Effector CD8-positive, alpha-beta T cell (primary cell): ENCODE measurements at places on chromosomes 11 and 22.

GRCh38 chr11:48049036-48049435 is 68.7 kb downstream of the PTPRJ start:
- DNase-seq: no peak

DNA sequence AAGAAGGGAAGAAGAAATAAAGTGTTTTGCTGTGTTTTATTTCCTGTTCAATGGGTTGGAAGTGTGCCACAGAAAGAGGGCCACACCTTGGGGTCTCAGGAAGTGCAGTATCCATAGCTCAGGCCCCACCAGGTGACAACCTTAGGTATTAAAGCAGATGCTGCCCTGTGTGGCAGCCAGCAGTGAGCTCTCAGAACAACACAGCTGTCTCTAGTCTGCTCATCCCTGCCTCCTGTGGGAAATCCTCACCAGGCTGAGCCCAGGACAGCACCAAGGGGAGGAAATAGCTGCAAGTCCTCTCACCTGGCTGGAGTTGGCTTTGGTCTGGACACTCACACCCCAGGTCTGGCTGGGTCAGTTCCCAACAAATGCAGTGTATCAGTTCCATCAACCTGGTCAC is 25.1 kb downstream of the ARL14EP start:
- DNase-seq: no peak

DNA sequence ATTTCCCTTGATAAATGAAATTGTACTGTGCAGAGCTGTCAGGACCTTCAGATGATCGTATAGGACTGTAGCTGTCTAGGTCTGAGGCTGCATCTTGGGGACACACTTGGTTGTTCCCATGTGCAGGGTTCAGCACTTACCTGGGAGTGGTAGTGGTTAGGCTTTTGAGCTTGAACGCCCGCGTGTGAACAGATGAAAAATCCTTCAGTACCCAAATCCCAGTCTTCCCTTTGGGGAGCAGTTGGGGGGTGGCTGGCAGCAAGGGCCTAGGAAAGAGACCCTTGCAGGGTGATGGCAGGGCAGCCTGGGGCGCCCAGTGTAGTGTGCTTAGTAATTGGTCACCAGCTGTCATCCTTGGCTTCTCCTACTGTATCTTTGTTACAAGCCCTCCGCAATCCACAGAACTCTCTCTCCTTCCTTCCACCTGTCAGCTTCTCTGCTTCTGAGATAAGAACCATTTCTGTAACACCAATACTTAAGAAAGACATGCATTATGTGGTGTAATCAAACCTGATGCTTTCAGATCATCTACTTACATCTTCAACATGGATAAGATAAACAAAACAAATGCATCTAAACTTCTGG is 64.6 kb downstream of the MORC2 start:
- no peak for DNase-seq

- no peak for DNase-seq
Measured at GRCh38 chr11:14095882-14096281, 133.4 kb downstream of the SPON1 start.

DNA sequence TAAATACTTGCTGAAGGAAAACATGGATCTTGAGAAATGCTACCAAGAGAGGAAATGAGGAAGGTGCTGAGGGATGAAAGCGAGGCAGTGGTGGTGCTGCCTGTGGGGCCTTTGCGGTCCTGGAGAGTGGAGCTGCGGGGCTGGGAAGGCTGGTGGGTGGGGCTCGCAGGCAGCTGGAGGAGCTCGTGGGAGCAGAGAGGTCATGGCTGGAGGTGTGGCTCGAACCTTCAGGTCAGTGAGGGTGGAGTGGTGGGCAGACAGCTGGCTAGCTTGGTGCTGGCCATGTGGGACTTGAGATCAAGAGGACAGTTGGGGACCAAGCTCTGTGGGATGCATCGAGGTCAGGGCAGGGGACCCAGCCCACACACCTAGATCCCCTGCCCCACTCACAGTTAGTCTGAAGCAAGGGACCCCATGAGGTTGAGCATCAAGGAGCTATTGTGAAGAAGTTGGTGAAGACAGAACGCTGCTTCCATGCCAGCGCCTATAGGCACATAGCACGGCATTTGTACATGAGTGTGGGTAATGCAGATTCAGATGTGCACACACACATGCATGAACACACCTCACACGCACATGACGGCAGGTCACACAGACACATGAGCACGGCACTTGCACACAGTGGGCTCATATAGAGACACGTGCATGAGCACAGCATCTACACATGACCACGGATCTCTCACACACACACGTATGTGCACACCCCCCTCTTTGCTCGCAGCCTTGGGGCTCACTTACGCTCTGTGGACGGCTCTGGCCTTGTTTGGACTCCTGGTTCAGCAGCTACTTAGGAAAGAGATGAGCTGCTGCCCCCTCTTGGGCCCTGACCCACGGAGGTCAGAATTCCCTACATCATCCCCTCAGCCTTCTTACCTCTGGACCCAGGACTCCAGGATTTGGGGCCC is 30.4 kb downstream of the SHANK3 start:
- DNase-seq: no peak

- DNase-seq: no peak
Measured at GRCh38 chr11:120660024-120660565, 148.5 kb downstream of the GRIK4 start.

GRCh38 chr22:40190501-40190900 is 12.8 kb downstream of the TNRC6B start:
- no peak for DNase-seq

DNA sequence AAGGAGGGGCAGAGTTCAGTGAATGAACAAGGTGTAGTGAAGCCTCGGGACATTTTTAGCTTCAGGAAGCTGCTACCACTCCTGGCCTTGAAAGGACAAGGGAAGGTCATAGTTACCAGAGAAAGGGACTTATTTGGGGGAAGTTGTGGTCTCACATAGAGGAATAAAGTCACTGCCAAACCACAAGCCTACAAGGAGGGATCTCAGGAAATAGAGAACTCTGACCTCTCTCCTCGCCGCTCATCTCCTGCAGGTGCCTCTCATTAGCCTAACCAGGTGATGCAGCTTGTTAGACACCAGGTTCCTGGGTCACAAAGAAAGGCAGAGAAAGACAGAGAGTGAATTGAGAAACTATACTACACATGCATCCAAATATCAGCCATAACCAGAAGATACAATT is 14.3 kb upstream of the TOLLIP start:
- DNase-seq: no peak

DNA sequence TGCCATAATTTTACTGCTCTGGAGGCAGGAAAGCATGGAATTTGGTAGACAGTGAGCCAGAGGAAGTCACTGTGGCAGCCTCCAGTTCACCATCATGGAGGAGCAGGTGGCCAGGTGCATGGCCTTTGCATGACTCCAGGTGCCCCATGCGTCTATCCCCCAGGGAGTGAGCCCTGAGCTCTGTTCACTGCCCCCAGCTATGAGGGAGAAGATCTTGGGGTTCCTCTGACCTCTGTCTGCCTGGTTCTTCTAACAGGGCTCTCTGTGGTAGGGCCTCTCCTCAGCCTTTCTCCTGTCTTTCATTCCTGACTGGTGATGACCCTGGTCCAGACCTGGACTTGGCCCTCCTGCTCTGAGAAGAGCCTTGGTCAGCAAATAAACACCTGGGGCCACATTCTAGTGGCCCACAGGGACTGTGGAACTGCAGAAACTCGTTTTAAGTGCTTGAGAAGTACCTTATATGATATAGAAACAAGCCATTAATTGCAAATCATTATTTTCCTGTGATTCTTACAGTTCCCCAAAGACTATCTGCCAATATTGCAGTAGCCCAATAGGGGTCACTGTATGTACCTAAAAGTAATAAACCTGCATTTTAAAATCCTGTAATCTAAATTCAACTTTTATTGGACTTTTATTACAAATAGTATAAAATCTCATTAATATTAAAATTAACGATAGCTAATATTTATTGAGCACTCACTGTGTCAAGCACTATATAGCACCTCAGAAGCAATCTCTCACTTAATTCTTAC is 120.0 kb upstream of the SYT13 start:
- no peak for DNase-seq

- DNase-seq: no peak
Measured at GRCh38 chr11:109374441-109374840, 47.5 kb upstream of the C11orf87 start.

DNA sequence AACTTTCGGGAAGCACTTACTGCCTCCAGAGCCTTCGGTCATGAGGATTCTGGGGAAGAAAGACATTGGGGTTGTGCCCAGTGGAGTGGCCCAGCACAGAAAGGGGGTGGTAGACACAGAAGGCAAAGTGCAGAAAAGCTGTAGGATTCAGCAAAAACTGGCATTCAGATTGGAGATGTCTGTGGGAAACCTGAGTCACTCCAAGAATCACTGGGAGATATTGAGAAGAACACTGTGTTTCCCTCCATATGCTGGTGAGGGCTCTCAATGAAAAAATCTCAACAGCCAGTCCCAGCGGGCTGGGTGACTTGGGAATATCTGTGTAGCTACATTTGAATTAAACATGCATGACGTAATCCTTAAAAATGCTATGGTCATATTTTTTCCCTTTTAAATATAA is 61.2 kb upstream of the RCN1 start:
- no peak for DNase-seq
